RKO (cell line): ENCODE measurements at places on chromosomes 12 and 14.

GRCh38 chr12:99804715-99805114, 157.2 kb downstream of the GARIN6 start:
- no peak for DNase-seq

DNA sequence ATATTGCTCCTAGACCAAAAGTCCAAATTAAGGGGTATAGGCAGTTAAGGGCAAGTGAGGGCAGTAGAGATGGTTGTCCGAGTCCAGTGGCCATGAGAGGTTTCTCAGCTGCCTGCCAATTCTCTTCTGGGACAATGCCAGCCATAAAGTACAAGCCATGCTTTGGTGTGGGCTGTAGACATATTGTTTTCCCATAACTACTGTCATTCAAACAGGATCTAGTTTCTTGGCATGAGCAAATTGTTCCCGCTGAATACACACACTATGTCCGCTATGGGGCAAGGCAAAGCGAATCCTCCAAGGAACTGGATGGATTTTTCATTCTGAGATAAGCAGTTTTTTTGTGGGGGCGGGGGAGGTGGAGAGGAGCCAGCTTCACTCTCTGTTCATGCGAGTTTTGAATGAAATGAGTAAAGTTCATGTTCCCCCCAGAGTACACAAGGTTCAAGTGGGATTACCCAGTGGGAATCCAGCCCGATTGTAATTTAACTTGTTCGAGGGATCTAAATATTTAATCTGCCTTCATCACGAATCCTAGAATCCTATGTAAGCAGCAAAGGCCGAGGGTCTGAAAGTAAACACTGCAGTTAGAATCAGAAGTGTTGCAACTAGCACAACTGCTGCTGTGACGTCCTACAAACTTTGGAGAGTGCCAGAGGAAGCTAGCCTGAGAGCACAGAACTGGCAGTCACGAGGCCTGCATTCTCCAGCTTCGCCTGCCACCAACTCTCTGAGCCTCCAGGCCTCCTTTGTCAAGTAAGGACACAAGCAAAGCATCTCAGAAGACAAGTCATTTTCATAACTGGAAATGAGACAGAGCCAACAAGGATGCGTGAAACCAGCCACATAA, 137.0 kb downstream of the CRADD start:
- DNase-seq, result no peak

DNA sequence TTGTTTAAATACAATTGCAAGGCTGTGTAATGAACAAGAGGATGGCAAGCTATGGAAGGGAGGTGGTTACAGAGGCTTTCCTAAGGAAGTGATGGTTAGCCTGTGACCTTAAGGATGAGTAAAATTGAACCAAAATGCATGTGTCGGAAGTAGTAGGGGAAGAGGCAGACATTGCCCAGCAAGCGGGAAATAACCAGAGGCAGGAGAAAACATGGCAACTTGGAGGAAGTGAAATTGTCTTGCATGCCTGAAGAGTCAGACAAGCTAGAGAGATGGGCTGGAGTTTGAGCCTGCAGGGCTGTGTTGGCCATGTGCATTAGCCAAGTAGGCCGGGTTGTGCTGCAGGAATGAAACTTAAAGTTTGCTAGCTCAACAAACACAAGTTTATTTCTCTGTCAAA, 96.2 kb downstream of the BTG1 start:
- DNase-seq, result no peak

- no peak for DNase-seq
Observed at GRCh38 chr14:69081271-69081670, 71.6 kb downstream of the DCAF5 start.

DNA sequence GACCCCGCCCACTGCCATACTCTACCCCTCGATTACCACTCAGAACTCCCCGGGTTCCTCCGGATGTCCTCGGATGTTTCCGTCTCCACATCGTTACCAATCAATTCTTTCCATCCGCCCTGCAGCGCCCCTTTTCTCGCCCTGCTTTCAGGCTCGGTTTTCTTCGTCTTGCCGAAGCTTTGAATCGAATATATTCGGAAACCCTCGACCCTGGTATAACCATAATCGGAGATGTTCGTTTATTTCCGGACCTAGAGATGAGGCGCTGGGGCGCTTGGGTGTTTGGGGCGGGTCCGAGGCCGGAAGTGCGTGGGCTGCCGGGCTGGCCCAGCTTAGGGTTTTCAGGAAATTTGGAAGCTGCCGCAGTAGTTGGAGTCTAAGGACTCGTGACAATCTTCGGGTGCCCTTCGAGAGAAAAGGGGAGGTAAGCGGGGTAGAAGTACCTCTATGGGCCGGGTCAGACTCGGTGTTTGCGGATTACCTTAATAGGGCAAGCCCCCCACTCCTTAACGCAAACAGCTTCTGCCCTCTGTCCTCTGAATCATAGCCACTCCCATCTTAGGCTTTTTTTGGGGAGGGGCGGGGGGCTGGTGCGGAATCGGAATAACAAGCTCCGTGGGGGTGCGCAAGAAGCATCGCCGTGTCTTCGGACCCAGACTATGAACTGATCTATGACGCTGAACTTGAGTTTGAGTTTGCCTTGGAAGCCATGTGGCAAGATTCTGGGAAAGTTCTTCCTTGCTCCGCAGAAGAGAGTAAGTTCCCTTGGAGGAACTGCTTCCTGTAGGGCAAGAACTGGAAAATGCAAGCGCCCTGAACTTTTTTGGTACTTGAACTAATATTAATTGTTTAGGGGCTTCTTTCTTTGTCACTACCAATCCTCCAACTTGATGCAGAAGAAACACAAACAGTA, at the start of gene C14orf119:
C14orf119 (plus strand) TSS at position 310 of the 913 bp plus-strand sequence. CDS start 2,154 bp downstream, outside the sequence.
- peak; percentile 99 for DNase-seq

GRCh38 chr12:673849-674248, 10.6 kb upstream of the NINJ2 start:
- no peak for DNase-seq

GRCh38 chr14:27211741-27212140, 613.9 kb upstream of the NOVA1 start:
- DNase-seq, result no peak

GRCh38 chr12:108594-108993, 42.0 kb downstream of the IQSEC3 start:
- DNase-seq, result no peak

DNA sequence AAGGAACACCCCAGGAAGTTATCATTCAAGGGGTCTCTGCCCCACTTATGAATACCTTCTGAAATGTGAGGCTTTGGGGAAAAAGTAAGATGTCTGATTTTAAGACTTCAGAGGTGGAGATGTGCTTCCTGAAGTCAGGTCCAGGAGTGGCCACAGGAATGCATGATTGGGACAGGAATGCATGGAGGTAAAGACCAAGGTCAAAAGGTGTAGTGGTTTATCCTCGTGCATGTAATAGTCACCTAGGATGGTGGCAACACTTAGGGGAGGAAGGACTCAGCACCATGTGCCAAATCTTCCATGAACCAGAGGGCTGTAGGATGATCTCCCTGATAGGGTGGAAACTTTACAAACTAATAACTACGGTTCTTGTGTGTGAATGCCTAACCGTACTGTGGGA, 217.3 kb downstream of the C12orf75 start:
- DNase-seq, result no peak

DNA sequence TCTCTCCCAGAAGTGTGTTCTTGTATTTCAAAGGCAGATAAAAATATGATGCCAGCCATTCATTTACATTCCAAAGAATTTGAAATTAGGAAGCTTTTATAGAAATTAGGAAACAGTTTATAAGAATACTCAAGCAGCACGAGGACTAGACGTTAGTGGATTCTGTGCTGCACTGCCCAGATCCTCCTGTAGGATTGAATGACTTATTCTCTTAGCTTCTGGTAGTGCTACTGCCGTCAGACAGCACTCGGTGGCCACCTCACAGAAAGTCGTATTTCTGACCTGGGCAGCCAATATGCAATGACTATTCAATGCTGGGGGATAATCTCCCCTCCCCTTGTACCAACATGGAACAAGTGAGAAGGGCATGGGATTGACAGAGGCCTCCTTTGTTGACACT, 326.4 kb downstream of the RPL10L start:
- DNase-seq, result no peak

DNA sequence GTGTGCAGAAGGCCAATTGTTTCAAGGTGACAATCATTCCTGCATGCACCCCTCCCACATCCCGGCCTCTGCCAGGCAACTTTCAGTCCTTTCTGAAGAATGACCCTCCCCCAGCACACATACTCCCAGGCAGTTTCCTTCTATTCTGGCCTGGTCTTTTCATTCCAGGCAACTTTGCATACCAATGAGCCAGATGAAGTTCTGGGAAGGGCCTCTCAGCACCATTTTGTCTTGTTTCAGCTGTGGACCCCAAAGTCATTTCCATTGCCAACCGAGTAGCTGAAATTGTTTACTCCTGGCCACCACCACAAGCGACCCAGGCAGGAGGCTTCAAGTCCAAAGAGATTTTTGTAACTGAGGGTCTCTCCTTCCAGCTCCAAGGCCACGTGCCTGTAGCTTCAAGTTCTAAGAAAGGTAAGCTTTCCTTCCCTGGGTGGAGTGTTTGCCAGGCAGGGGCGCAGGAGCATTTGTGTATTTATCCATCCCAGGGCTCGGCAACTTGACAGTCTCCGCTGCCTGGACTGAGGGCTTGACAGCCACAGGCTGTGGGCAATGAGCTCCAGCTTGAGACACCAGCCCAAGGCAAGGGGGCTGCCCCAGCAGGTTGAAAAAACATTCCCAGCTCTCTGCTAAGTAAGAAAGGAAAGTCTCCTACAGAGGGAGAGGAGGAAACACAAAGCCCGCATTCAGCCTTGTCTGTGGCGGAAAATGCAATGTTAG, 16.4 kb downstream of the BCL2L14 start:
- no peak for DNase-seq

DNA sequence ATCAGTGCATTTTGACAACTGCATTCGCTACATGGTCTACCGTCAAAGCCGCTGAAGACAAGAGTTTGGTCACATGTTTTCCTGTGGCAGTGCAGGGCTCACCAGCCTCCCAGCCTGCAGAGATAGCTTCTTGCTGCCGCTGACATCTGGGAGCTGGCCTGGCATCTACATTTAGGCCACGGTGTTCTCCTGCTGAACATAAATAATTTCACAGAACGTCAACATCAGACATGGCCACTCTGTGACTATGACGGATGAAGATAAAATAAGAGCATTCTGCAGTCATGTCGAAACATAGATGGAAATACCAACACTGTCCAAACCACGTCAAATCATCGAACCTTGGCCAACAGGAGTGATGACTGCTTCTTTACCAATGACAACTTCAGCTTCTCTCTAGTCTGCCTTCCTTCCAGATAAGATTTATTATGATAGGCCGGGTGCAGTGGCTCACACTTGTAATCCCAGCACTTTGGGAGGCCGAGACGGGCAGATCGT, 91.2 kb downstream of the TNFAIP2 start:
- DNase-seq, result no peak

DNA sequence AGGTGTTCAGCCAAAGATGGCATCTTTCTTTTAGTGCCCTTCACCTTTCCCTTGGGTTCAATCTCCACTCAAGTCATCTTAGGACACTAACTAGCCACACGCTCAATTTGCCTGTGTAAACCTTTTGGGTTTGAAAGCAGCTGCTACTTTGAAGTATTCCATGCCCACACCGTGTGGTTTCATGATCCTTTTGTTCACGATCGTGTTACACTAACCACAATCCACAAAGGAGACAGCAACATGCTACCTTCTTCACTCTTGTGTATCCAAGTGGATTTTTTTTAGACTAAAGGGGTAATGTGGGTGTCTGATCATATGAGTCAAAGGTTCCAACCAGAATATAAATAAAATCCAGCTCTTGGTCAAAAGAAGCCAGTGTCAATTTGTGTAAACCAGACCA, 122.7 kb upstream of the FAR2 start:
- no peak for DNase-seq

DNA sequence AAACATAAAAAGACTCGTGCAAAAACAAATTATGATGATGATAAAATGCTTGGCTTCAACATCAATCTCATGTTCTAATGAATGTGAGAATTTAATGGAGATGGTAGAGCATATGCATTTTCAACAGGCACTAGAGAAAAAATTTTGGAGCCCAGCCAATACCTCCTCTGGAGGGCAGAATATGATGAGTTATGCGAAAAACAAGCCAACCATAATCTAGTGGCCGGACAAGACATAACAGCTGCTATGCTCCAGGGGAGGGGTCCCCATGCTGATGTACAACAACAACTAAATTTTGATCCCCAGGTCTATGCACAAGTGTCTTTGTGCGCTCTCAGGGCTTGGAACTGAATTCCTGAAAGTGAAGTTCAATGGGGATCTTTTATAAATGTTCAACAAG, 1197.5 kb downstream of the LRFN5 start:
- no peak for DNase-seq

GRCh38 chr14:65997347-65997746, 488.8 kb upstream of the CCDC196 start:
- DNase-seq, result no peak

DNA sequence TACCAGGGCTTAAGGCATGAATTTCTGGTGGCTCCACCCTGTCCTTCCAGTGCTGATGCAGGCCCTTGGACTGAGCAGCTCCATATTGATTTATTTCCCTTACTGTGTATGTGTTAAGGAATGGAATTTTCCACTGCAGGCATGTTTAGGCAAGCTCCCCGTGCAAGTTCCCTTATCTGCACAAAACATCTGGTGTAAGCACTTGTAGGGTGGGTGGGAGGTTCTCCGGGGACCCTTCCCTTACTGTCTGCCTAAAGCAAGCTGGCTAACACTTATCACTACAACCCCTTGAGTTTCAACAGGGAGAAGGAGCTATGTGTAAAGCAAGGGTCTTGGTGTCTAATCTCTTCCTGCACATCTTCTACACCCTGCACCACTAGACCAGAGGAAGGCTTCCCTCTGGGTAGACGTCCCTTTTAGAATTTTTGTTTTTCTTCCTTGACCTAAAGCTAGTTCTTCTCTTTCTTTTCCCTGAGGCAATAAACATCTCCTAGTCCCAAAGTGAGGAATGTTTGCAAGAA, 22.0 kb upstream of the DRAM1 start:
- no peak for DNase-seq

- no peak for DNase-seq
Observed at GRCh38 chr14:23093991-23094665, 808 bp downstream of the ACIN1 start.

DNA sequence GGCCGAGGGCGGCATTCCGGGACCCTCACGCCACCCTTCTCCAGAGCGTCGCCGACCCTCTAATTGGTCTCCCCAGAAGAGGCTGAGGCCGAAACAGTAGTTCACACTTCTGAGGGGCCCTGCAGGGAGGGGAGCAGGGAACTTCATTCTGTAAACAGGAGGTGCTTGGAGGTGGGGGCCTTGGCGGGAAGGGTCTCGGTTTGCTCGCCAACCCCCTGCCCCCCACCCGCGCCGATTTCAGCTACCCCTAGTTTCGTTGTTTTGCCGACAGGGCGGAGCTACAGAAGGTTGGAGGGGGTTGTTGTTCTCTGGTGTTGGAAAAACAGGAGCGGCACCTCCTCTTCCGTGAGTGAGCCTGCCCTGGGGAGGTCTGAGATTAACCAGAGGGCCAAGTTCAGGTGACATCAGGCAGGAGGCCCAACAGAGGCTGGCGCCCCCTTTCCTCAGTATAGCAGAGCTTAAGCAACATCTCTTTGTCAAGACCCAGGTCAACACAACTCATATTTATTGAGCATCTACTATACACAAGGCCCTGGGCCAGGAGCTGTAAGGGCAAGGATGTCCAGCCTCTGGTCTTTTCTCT, 682 bp downstream of the ERBB3 start:
- no peak for DNase-seq

DNA sequence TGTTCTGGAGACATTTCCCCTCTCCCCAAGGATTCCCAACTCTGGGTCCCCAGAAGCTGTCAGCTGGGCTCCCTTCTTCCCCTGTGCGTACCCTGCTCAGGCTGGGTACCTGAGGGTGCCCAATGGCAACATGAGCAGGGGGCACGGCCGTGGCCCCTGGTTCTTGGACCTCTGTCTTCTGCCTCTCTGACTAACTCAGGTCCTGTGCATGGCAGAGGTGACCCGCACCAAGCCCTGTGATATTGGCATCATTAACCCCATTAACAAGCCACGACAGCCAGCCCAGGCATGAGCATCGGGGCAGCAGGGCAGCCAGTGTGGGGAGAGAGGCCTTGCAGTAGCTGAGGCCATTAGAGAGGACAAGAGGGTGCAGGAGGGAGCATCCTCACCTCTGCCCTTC, 28.4 kb downstream of the RTL1 start:
- no peak for DNase-seq
